ENCODE measurements at places on chromosomes 6 and 20.

GRCh38 chr20:46960536-46960935, 65.9 kb downstream of the EYA2 start:
- no peak for DNase-seq

DNA sequence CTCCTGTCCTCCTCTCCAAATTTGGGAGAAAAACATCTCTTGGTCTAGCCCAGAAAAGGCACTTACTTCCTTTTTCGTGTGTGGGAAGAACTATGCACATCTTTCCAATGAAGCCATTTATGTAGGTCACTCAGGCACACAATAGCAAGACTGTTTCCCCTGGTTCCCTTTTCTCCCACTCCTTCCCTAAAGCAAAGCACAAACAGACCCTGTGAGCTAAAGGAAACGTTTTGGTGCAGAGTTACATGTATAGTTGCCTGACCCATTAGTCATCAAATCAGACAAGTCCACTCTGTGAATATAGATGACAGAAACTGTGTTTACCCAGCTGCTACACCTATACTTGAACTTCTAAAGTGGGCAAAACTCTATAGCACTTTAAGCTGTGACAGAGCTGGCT, 474.6 kb downstream of the COL12A1 start:
- DNase-seq: peak; percentile 4

DNA sequence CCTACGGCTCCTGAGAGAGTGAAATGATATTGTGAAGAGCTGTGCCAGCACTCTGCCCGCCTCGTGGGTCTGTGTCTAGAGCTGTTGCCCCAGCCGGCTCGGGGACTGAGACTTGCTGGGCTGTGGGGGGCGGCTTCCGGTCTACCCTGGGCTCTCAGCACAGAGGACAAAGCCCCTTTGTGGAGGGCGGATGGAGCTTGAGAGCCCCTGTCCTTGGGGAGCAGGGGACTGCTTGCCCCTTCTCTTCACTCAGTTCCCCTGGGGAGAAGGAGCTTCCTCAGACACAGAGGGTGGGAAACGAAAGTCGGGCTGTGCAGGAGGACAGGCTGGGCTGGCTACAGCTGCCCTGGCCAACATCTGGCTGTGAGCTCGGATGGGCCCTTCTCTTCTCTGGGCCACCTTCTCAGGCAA, 11.0 kb downstream of the SRC start:
- peak; percentile 24 for DNase-seq

DNA sequence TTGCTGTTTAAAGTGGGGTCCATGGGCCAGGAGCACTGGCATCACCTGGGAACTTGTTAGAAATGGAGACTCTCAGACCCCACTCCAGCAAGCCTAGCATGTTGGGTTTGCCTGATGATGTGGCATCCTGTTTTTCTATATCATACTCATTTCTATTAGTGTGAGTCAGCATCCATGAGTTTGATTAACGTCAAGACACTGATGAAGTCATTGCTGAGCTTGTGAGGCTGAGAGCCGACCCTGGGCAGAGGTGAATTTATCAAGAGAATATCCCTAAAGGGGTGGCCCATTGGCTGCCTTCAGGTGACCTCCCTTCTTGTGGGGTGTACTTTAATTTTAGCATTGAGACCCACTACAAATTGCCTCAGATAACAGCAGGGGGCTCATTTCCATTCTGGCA, 43.4 kb upstream of the RNF144B start:
- peak; percentile 55 for DNase-seq

GRCh38 chr6:89433252-89434149, 549 bp downstream of the ANKRD6 start:
- DNase-seq: peak; percentile 45

DNA sequence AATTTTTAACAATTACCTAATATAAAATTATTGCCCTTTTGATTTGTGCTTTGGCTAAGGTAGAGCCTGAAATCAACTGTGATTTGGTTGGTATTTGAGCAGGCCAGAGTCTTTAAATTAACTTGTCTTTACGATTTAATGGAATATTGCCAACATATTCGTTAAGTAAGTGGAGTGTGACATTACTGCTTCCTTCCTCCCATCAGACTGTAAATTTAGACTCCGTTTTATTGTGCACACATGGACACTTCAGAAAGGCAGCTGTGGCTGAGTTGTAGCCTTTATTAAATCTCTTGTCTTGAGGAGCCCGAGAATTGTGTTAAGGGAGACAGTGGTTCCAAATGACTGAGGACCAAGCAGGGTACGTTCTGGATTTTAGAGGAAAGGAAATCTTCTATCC, 57.4 kb downstream of the CAP2 start:
- DNase-seq: no peak

- DNase-seq: no peak
Measured at GRCh38 chr20:45049438-45049837, 51.5 kb downstream of the KCNS1 start.

DNA sequence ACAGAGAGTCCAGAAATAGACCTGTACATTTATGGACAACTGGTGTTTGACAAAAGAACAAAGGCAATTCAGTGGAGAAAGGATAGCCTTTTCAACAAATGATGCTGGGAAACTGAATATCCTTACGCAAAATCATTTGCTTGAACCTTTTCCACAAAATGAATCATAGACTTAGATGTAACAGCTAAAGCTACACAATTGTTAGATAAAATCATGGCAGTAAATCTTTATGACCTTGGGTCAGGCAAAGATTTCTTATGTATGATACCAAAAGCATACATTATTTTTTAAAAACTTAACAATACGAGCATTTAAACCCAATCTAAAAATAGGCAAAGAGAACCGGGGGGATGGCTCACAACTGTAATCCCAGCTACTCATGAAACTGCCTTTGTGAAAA, 73.5 kb upstream of the DST start:
- DNase-seq: no peak

DNA sequence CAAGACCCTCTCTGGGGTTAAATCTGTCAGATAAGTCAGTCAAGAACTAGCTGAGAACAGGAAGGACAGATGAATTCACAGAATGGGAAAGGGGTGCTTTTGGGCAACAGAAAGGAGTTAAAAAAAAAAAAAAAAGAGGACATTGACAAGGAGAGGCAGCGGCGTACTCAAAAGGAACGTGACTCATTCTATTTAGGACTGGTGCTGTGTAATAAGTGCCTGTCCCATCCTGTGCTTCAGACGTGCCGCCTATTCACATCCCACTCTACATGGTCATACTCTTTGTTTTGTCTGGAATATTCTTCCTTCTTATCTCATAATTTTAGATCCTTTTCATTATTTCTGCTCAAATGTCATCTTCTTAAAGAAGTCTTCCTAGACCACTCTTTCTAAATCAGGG, 101.1 kb upstream of the EMILIN3 start:
- peak; percentile 6 for DNase-seq

- DNase-seq: peak; percentile 82
Measured at GRCh38 chr20:35327074-35327976, 35.1 kb upstream of the FAM83C start.

DNA sequence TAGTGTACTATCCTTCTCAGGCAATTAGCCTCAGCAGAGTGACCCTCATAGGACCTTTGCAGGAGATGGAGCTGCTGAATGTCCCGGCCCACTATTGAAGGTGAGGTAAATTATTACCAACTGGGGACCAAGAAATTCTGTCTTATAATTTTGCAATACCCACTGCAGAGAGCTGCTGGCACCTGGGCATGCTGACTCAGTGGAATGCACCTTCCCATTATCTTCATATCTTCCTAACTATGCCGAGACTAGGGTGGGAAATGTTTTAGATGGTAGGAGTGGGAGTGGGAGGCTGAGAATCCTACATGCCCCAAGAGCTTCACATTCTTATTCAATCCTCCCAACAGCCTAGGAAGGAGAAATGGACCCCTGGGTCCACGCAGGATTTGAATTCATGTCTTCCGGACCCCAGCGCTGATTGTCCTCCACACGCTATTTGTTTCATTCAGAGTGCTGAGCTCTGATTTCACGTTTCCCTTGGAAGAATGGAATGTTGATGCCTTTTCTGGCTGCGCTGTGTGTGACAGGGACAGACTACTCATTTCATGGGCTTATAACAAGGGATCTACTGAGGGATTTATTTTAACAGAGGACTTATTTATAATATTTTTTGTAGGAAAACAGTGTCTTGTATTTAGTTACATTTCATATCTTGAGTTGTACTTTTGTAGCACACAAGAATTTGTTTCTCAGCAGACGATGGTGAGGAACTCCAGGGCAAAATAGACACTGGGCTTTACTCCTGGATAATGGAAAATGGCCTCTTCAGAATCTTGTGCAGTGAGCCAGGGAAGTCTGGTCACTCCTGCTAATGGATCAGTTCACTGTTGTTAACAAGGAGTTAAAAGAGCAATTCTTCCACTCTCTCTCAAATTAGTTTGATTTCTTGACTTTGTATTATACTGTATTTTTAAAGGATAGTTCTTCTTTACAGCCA, 66.4 kb downstream of the FYN start:
- no peak for DNase-seq

- peak; percentile 93 for DNase-seq
Measured at GRCh38 chr6:7188492-7188891, 80.7 kb downstream of the RREB1 start.

DNA sequence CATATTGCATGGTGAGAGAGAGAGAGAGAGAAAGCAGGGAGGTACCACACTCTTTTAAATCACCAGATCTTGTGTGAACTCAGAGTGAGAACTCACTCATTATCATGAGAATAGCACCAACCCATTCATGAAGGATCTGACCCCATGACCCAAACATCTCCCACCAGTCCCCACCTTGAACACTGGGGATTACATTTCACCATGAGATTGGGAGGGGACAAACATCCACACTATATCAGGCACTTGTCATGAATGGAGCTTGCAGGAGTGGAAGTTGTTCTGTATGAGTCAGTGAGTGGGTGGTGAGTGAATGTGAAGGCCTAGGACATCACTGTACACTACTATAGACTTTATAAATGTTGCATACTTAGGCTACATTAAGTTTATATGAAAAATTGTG, 47.7 kb upstream of the RNF182 start:
- peak; percentile 71 for DNase-seq

GRCh38 chr6:36404164-36404563, 16.7 kb upstream of the ETV7 start:
- DNase-seq: no peak

GRCh38 chr6:149212892-149213801, 104.4 kb upstream of the TAB2 start:
- peak; percentile 76 for DNase-seq

DNA sequence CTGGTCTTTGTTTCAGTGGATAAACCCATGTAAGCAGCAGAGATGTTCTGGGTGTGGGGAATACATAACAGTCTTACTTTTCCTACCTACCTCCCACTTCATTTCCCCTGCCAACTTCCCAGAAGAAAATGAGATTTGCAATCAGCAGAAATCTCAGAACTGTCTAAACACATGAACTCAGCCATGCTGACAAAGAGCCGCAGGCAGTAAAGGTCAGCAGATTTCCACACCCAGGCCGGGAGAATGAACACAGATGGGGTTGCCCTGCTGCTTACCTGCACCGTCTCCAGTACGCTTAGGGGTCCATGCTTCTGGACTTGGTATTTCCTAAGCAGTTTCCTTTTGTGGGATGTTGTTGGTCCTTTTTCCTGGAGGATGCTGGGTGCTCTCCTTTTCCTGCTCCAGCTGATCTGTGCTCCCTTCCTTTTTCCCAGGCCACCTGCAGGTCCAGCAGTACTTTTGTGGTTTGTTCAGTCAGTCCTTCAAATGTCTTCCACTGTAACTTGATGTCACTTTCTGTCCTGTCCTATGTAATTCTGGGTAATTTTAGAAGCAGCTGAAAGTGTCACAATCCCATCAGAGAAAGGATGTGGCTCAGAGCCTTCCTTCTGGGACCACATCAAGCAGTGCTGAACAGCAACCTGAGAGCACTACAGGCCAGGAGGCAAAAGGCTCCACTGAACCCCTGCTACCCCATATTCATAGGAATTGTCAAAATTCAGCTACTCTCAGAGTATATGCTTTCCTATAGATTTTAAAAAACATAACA, 129.0 kb downstream of the CEP57L1 start:
- no peak for DNase-seq

- no peak for DNase-seq
Measured at GRCh38 chr20:64189986-64190385, 25.7 kb downstream of the MYT1 start.

DNA sequence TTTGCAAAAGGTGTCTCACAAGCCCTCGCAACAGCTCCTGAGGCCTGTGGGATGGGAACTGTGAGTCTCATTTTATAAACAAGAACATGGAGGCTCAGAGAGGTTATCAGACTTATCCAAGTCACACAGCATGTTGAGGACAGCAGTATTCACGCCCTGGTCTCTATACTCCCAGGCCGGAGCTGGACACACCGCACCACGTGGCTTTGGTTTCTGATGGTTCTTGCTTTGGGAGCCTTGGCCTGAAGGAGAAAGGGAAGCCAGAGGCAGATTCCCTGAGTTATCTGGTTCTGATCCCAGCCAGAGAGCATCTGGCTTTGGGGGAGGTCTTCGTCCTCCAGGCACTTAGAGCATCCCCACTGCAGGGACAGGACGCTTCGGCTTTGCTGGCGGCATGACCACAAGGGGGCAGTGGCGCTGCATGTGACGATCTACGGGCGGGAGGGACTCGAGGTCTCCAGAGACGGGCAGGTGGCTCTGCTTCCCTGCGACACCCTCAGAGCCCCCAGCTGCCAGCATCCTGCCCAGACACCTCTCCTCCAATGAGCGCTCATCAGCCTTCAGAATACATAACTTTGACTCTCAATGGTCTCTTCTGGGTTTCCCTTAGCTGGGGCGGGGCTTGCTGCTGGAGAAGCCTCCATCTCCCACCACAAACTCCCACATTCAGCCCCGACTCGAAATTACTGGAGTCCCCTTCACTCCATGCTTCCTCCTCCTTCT, 51.4 kb upstream of the SAYSD1 start:
- DNase-seq: peak; percentile 71

- DNase-seq: peak; percentile 94
Measured at GRCh38 chr6:25007269-25007699, 71.5 kb upstream of the RIPOR2 start.

- DNase-seq: peak; percentile 11
Measured at GRCh38 chr6:159107451-159108260, 61.5 kb upstream of the FNDC1 start.

DNA sequence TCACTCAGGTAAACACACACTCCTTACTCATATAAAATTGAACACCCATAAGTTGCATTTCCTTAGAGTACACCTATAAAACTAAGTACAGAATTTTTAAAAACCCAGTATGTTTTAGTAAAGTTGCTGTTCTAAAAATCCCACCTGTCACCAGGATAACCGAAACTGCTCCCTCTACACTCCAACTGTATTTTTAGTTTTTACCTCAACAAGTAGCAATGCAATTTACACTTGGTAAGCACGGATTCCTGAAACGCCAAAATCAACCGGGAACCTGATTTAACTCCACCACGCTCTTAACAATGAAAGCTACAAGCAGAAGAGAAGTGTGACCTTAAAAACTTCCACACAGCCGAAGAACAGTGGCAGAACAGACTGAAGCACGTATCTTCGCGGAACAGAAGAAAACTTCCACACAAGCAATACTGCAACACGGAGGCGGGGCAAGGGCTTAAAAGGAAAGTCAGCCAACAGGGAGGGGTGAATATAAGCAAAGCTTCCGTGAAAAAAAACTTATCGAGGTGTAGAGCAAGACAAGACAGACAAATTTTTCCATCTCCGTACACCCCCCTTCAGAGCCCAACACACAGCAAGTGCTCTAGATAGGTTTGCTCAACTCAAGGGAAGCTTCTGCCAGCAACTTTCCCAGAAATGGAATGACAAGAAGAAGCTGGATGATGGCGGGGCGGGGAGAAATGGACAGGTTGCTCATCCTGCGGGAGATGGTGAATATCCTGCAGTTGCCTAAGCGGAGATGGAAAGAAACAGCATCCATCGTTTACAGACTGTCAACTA, 1.4 kb downstream of the STAU1 start:
- peak; percentile 80 for DNase-seq
